ENCODE measurements at places on chromosomes 6 and 20.

DNA sequence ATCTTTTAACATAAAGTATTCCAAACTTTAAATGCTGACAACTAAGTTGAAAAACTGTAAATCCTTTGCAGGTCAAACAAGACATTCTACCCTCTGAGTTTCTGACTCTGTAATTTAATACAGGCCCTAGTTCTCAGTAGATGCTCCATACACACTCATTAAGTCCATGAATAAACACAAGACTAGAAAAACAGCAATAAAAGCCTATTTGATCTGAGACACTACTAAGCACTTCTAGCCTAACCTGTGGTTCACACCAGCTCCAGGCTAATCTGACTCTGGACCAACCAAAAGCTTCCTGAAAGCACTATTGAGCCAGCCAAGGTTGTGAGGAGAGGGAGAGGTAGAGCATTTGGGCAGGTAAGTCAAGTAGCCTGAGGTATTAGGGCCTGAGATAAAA is 103.9 kb downstream of the EPM2A start:
- DNase-seq: no peak

DNA sequence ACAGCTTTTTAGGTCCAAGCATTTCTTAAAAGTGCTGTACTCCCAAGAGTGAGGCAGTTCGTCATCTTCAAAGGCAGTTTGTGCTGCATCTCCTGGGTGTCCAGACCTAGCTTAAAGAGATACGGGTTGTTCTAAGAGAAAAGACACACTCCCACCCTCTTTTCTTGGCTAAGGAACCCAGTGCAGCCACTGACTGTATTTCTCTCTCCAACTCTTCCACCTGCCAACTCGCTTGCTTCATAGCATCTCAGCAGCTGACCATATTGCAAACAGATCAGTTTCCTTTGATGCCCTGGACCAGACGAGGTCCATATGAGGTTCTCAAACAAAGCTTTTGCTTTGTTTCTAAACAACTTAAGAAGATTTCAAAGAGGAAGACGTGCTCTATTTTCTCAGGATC is 101.1 kb downstream of the ISM1 start:
- no peak for DNase-seq

DNA sequence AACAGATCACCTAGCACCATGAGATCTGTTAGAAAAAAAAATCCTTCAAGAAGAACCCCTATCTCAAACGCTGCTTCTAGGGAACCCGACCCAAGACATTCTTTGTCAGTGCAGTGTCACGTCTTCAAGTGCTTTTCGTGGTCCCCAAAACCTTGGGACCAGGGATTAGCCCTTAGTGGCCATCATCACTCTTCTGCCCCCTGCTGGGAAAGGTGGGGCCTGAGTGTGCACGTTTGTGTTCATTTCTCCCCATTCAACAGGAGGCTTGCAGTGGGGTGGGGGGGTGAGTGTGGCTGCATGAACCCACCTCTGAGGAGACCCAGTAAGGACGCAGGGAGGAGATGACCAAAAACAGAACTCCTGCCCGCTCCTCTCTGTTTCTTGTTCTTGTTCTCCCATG is 218.2 kb upstream of the RNF24 start:
- no peak for DNase-seq

DNA sequence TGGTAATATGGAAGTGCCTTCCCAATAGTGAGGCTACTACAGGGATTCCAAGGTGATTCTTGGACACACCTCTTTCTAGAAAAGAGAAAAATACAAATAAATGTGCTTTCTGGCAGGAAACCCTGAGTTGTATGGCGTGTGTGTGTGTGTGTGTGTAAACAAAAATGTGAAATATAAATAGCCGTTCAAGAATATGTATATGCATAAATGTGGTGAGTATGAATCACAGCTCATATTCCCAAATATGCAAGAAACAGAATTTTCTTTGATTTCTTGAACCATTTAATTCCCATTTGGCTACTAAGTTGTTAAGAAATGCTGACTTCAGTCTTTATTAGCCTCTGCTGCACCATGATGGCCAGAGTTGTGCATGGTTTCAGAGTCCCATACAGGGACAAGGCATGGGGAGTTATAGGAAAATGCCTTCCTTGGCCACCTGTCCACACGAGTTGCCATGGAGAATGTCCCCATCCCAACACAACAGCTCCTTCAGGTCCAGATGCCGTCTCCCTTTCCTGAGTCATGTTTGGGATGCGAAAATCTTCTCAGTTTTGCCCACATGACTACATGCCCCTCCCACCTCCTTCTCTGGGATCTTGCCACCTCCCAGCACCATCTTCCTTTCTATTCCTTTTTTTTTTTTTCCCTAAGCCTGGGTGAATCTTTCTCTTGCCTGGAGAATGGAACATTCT is 312.4 kb upstream of the ECI2 start:
- DNase-seq: no peak

DNA sequence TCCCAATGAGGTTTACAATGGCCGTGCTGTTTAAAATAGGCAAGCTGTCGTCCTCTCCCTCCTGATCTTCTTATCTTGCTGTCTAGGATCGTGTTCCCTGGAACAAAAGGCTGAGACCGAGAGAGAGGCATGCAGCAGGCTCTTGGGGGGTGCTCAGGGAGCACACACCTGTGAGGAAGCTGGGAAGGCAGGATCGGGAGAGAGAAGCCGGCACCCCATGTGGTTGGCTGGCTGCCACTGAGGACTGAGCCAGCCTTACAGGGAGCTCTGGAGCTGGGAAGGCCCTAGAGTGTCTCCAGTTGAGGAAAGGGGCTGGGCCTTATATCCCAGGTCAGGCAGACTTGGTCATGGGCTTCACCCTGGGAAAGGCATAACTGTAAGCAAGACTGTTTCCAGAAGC is 184.2 kb downstream of the LY86 start:
- DNase-seq: no peak

Data from activated B cell treated with CpG ODN at 0.5 μM for 24 hours (primary cell).